ENCODE measurements at places on chromosomes 3 and 15.

DNA sequence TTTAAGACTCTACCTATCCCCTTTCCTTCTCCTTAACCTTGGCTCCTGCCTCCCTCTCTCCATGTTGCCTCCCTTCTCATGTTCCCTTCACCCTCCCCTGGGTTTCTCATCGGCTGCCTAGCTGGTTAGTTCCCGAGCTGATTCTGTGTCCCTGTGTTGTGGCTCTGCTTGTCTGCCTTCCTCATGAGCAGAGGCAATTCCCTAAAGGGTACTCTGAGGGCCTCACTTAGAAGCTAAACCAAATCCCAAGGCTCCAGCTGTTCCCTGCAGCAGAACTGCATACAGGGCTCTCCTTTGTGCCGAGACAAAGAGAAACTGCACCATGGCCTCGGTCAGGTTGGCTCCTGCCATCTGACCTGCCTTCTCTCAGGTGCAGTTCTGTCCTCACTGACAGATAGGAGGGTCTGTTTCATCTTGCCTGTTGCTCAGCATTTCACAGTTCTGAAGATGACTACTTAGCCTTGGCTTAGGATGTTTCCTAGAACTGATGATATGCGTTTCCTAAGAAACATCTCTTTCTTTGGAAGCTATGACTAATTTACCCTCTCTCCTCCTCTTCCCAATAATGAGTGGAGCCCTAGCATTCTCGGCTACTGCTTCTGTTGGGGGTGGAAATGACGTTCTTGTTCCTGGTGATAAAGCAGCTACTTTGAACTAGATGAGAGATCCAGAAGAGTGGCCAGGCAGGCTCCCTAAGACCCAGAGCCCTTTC lies 27.1 kb downstream of the DUOX1 start:
- DNase-seq, result no peak

GRCh38 chr3:330494-331115 lies 134.0 kb downstream of the CHL1 start:
- no peak for DNase-seq

DNA sequence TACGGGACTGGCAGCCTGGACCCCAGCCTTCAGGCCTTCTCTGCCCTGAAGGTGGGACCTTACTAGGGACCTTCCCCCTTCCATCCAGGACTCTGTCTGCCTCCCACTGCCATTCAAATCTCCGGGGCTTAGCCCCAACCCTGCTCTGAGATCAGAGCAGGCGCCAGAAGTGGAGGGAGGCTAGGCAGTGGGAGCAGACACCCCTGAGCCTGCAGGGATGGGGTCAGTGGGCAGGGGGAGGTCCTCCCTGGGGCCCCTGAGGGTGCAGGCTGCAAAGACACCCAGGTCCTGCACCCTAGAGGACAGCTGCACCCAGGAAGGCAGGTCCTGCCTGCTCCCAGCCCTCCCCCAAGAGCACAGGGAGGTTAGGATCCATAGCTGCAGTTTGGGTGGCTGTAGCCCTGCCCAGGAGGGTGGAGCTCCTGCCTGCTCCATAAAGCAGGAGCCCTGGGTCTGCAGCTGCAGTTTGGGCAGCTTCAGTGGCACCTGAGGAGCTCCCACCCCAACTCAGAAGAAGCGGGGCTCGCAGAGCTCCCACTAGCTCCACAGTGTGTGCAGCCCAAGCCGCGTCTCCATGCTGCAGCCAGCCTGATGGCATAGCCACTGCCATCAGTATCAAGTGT lies 8.1 kb upstream of the POC1A start:
- no peak for DNase-seq

- no peak for DNase-seq
Observed at GRCh38 chr3:135100366-135100765, 305.3 kb downstream of the EPHB1 start.

DNA sequence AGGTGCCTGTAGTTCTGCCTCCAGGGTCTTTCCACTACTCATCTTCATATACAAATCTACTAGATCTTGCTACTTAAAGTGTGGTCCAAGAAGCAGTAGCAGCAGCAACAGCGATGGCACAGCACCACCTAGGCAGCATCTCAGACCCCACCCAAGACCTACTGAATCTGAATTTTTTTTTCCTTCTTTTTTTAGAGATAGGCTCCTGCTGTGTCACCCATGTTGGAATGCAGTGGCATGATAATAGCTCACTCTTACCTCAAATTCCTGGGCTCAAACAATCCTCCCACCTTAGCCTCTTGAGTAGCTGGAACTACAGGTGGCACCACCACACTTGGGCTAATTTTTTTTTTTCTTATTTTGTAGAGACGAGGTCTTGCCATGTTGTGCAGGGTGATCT lies 346.7 kb upstream of the TGFBR2 start:
- no peak for DNase-seq
